AML-193 (cell line): ENCODE measurements at places on chromosomes 1 and 21.
A peak's percentile ranks its signal among the peaks of the same experiment; 100 is the strongest.

DNA sequence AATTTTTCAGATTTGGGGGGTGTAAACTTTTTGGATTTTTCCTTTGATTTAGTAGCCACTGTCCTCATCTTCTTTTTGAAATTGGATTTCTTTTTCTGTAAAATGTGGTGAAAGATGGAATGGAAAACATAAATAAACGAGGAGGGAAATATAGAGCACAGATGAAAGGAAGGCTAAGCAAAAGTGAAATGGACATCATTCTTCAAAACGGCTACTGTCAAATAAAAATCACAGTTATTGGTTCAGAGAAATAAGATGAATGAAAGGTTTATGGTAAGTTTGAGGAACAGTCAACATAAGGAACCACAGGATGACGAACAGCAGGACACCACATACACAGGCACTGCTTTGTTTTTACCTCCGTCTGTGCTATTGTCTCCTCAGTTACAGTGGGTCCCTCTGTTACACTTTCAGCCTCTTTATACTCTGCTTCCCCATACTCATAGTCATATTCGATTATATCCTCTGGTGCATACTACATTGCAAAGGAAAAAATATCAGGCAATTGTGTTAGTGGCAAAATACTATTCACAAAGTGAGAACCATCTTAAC is 82.4 kb downstream of the COL11A1 start:
- DNase-seq: no peak

GRCh38 chr1:170768929-170769328 is 105.0 kb downstream of the PRRX1 start:
- no peak for DNase-seq

GRCh38 chr1:224644553-224645154 is 28.5 kb downstream of the CNIH3 start:
- DNase-seq: peak; percentile 32

GRCh38 chr21:33544451-33545195 is 1.8 kb downstream of the SON start:
- DNase-seq: no peak

GRCh38 chr1:41152622-41153044 is 89.5 kb downstream of the SCMH1 start:
- DNase-seq: no peak

DNA sequence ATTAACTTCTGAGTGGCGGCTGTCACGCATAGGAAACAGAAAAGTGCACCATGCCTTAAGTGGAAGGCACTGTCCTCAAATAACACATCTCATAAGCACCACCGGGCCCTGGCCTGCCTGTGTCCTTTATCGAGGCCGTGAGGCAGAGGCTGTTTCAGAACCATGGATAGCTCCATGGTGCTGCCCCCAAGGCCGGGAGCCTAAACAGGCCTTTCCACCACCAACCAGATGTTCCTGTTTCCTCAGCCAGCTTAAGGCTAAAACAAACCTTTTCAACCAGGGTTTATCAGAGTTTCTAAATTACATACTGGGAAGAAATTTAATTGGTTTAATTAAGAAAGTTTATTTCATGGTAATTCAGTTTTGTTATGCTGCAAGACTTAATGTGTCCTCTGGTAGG is 114.4 kb downstream of the DMRTA2 start:
- no peak for DNase-seq

DNA sequence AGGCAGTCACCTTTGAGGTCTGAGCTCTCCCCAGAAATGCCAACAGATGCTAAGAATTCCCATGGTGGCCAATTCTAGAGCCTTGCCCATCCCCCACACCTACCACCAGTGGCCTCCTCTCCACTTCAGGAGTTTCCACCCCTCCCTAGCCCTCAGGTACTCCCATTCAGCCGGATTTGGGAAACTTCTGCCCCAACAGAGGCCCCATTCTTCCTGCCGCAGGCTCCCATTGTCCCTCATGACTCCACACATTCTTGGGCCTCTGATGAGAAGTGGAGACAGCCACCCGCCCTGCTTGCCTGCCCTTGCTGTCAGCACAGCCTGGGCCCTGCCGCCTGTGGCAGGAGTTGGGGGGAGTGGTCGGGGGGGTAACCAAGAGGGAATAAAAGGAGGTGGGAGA is 4.6 kb downstream of the BLACAT1 start:
- no peak for DNase-seq

DNA sequence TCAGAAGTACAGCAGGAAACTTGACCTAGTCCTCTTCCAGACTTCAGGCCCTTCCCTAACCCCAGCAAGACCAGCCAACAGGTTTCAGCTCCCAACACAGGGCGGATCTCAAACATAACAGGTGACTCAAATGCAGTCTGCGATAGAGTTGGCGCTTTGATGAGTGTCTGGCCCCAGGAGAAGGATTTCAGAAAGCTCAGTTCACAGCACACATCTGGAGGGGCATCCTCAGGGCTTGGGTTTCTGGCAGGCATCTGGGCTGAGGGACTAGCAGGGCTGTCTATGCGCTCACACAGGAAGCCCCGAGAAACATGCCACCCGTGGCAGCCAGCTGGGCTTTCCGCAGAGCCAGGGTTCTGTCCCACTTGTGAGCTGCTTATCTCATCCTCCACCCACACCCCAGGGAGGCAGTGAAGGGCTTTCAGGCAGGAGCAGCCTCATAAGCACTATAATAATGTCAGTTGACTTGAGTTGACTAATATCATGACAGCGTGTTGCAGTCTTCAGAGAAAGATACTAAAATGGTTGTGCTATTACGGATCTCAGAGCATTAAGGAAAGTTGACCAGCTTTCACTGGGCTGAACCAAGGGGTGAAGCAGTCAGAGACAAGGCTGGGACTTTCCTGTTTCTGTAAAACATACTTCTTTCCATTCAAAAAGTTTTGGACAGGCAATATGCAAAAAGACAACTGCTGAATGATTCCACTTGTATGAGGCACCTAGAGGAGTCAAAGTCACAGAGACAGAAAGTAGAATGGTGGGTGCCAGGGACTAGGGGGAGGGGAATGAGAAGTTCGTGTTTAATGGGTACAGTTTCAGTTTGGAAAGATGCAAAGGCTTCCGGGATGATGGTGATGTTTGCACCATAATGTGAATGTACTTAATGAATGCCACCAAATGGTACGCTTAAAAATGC is 233.0 kb upstream of the IRF2BP2 start:
- no peak for DNase-seq

- no peak for DNase-seq
Observed at GRCh38 chr1:114025609-114026401, 46.5 kb downstream of the OLFML3 start.

- DNase-seq: peak; percentile 49
Observed at GRCh38 chr1:207868774-207869721, 41.9 kb downstream of the CD34 start.

- DNase-seq: no peak
Observed at GRCh38 chr1:5979536-5980313, 12.5 kb downstream of the NPHP4 start.

DNA sequence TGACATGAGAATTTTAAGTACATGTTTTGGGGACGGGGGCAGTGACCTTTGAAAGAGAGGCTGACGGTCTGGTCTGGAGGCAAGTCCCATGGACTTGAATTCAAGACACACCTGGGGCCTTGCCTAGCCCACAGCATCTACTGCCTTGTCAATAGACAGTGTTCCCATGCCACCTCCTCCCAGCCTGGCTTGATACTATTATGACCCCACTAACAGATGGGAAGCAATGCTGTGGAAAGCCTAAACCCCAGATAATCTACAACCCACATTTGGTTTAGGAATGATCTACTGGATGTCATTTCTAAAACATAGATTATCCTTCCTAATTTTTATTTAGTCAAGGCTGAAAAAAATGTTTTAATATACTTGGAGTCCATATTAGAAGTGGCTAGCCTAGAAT is 17.8 kb upstream of the NFASC start:
- no peak for DNase-seq

- DNase-seq: peak; percentile 34
Observed at GRCh38 chr1:244970236-244970743, 105.9 kb upstream of the HNRNPU start.

DNA sequence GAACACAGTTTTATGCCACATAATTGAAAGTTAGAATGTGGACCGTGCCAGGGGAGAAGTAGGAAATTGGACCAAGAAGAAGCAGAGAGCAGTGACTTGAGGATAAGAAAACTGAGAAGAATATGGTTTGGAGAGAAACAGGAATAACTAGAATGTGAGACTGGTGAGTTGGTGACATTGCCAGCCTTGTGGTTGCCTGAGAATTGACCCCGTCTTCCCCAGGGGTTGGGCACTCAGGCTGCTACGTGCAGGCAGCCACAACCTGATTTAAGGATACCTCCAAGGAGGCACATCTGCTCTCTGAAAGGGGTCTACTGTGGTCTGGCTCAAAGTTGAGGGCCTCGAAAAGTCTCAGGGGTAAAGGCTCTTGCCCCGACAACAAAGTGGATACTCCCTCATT is 112.1 kb upstream of the ARTN start:
- no peak for DNase-seq

DNA sequence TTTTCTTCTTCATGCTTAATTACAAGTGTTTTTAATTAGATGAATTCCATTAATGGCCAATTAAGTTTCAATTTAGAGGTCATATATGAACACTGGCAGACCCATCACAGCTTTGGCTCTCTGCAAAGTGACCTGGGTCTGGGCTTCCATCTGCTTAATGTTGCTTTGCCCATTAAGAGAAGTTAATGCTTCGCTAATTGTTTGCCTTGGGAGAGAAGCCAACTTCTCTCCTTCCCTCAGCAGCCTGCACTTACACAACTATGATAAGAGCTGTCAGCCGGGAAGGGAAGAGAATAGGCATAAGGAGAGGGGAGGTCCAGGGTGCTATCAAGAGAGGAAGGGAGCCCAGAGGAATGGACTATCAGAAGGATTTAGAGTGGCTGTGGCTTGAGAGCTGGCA is 29.0 kb upstream of the CCDC190 start:
- DNase-seq: no peak

- DNase-seq: no peak
Observed at GRCh38 chr1:218459450-218459849, 114.3 kb downstream of the TGFB2 start.

GRCh38 chr1:117674521-117675400 is 68.9 kb downstream of the TENT5C start:
- DNase-seq: peak; percentile 54

- DNase-seq: peak; percentile 33
Observed at GRCh38 chr1:226405411-226405988, 2.4 kb downstream of the PARP1 start.

DNA sequence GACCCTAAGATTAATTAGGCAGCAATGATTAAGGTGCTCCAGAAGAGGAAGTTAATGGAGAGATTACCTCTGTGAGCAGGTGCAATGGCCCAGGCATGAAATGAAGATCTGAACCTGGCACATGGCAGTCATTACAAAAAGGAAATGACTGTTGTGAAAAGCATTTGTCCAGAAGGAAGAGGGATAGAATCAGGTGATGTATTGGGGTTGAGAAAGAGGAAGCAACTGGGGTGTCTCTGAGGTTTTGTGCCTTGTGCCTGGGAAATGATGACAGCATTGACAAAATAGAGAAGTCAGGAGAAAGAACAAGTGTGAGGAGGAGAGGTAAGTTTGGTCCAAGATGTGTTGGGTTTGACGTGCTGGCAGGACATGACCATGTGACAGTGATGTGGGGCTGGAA is 5.6 kb downstream of the CRCT1 start:
- peak; percentile 89 for DNase-seq

DNA sequence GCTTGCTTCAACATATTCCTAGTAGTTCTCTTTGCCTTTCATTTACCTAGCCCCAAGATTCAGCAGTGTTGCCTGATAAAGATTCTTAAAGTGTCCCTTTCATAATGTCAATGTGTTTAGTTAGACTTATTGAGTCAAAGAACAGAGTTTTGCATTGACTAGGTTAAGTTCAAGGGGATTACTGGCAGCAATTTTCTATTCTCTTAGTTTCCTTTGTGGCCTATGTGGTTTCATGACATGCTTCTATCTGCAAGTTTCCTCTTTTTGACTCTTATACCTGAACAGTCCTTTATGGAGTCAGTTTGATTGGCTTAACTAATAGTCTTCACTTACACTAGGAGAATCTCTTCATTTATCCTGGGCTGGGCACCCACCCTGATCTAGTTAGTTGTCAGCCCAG is 151.3 kb downstream of the ADGRL4 start:
- no peak for DNase-seq

DNA sequence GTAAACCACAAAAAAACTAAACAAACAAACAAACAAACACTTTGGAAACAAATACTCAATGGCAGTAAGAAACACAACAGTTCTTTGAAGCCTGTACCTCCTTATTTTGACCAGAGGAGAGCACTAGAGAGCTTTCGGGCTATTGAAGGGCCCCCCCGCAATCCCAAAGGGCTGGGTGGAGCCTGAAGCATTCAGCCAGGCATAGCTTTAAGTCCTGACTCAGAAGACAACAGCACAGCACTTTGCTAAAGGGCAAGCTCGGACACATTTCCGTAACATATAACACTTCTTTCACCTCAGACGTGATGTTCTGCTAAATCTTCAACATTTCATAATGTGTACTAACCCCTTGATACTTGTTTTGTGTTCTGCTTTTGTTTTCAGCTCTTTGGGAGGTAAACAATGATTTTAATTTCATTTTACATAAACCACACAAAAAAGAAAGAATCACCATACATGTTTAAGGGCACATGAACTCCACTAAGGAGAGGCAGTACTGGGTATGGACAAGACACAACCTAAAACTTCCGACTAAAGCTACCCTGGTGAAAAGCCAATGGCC is 9.7 kb upstream of the SHCBP1L start:
- DNase-seq: peak; percentile 78

DNA sequence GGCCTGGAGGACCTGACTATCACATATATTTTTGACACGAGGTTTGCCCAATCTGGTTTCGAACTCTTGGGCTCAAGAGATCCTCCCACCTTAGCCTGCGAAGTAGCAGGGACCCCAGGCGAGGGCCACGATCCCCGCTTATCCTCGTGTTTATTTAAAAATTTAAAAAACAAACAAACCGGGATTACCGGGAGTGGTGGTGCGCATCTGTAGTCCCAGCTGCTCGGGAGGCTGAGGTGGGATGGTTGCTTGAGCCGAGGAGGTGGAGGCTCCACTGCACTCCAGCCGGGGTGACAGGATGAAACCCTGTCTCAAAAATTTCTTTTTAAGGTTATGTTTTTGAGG is 452 bp upstream of the EXOSC10 start:
- DNase-seq: no peak

- no peak for DNase-seq
Observed at GRCh38 chr1:225857256-225857655, 24.9 kb downstream of the TMEM63A start.

DNA sequence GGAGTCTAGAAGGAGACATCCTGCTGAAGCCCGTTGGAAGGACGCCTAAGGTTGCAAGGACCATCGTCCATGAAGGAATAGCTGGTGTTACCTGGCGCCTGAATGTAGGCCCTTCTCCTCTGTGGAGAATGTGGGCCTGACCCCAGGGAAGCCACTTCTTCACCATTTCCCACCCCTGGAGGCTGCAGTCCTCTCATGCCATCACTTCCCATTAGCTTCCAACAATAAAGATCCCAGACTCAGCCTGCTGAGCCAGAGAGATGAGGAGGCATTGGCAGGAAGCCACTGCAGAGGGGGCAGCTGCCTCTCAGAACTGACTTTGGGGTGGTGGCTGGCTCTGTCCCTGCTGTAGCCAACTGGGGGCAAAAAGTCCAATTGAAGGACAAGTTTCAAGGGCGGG is 21.3 kb upstream of the KCNE2 start:
- DNase-seq: no peak

GRCh38 chr1:54167422-54168139 is 14.8 kb upstream of the CDCP2 start:
- no peak for DNase-seq

- DNase-seq: no peak
Observed at GRCh38 chr1:90068611-90069280, 73.8 kb downstream of the ZNF326 start.
